ENCODE measurements at places on chromosomes 13 and 19. TPM values are rescaled to one million over a fixed set of nuclear protein-coding genes. Genes with fewer than 3 reads are reported as not detected.

GRCh38 chr19:38852231-38853044 lies 2.7 kb upstream of the HNRNPL start:
- no peaks in the 10 kb centered on the region for H3K27me3 ChIP-seq
- peak overlapping the region; percentile 87 for H3K4me3 ChIP-seq
- peak; percentile 45 for DNase-seq
- H3K4me1 ChIP-seq: peaks cover 26% of the 10 kb centered on the region
- peaks cover 17% of the 10 kb centered on the region for H3K36me3 ChIP-seq
- peak overlapping the region; percentile 90 for H3K27ac ChIP-seq

GRCh38 chr19:2813235-2814160 lies 6.2 kb upstream of the ZNF554 start:
- H3K27me3 ChIP-seq: no peaks in the 10 kb centered on the region
- DNase-seq: no peak
- no peak overlapping the region for H3K4me3 ChIP-seq

GRCh38 chr19:7109678-7110289 lies 40.3 kb downstream of the ZNF557 start:
- no peak overlapping the region for H3K4me3 ChIP-seq
- DNase-seq: no peak
- H3K27ac ChIP-seq: no peak overlapping the region
- H3K4me1 ChIP-seq: no peaks in the 10 kb centered on the region
- no peaks in the 10 kb centered on the region for H3K27me3 ChIP-seq

DNA sequence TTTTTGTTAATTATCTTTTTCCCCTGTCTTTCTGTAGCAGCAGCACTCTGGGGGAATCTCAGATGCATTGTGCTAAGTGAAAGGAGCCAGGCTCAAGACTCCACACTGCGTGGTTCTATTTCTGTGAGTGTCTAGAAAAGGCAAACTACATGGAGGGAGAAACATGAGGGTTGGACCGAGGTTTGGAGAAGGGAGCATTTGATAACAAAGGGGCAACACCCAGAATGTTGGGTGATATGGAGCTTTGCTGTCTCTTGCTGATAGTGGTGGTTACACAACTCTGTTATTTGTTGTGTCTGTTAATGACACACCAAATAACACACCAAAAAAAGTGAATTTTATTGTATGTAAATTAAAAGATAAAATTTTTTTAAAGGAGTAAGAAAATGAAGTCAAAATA lies 107.8 kb downstream of the COL4A2 start:
- DNase-seq: no peak
- peaks cover 7% of the 10 kb centered on the region for H3K4me1 ChIP-seq
- H3K4me3 ChIP-seq: no peak overlapping the region
- no peaks in the 10 kb centered on the region for H3K36me3 ChIP-seq

- DNase-seq: no peak
- no peak overlapping the region for H3K27ac ChIP-seq
- H3K4me3 ChIP-seq: no peak overlapping the region
- peaks cover 3% of the 10 kb centered on the region for H3K36me3 ChIP-seq
These were observed 1.5 kb upstream of the TBXA2R start for GRCh38 chr19:3608079-3608641.

PRKCSH gene
- total RNA-seq: 282 TPM

NEK3 gene
- total RNA-seq: 9.4 TPM

- no peaks in the 10 kb centered on the region for H3K36me3 ChIP-seq
- H3K4me1 ChIP-seq: no peaks in the 10 kb centered on the region
- no peak overlapping the region for H3K27ac ChIP-seq
These were observed 271.4 kb downstream of the NALCN start for GRCh38 chr13:101144808-101145419.

DNA sequence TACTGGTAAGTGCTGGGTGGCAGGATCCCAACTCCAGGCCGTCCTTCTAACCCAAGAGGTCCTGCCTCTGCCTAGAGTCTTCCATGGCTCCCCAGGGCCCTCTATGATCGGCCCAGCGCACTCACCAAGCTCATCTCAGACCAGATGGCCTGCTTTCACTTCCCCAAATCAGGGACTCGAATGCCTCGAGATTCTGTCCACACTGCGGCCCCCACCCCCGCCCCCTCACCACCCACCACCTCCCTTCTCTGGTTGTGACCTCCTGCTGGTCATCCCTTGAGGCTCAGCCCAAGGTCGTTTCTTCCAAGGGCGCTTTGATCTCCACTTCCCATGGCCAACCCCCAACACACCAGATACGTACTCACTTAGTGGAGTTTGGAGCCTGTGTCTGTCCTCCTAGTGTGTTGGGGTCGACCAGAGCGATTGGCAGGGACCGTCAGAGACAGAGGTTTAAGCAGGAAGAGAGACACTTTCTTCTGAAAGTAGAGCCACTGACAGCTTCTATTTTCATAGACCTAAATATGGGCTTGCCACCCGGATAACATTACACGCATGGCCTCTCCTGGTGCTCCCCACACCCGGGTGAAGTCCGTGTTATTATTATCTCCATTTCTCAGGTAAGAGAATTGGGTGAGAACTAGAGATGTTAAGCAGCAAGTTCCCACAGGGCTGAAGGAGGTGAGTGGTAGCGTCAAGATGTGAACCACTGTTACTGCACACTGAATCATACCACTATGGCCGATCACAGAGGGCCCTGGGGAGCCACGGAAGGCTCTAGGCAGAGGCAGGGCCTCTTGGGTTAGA lies at the start of gene FCER2:
TSS of gene FCER2 (minus strand) at position 478 of the 804 bp plus-strand sequence. CDS start 2,371 bp downstream, outside the sequence.
- no peak within 1 kb of the TSS for H3K4me3 ChIP-seq
- DNase-seq: no peak
- H3K36me3 ChIP-seq: no peaks in the 10 kb centered on the region
- peaks cover 24% of the 10 kb centered on the region for H3K27me3 ChIP-seq
- peaks cover 24% of the 10 kb centered on the region for H3K4me1 ChIP-seq
- H3K27ac ChIP-seq: no peak within 1 kb of the TSS

DNA sequence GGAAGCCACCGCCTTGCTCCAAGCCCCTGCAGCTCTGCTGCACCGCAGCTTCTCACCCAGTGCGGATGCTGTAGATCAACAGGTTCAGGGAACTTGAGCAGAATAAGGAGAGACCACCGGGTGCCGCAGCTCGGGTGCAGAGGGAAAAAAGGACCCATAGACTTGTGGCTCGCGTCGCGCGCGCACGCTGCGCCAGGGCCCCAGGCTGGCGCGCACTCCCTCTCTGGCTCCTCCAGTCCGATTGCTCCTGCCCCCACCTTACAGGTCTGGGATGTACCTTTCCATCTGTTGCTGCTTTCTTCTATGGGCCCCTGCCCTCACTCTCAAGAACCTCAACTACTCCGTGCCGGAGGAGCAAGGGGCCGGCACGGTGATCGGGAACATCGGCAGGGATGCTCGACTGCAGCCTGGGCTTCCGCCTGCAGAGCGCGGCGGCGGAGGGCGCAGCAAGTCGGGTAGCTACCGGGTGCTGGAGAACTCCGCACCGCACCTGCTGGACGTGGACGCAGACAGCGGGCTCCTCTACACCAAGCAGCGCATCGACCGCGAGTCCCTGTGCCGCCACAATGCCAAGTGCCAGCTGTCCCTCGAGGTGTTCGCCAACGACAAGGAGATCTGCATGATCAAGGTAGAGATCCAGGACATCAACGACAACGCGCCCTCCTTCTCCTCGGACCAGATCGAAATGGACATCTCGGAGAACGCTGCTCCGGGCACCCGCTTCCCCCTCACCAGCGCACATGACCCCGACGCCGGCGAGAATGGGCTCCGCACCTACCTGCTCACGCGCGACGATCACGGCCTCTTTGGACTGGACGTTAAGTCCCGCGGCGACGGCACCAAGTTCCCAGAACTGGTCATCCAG lies 964 bp downstream of the PCDH17 start:
- H3K27ac ChIP-seq: peak overlapping the region; percentile 46
- peak overlapping the region; percentile 72 for H3K4me3 ChIP-seq
- H3K4me1 ChIP-seq: peaks cover 24% of the 10 kb centered on the region
- no peak for DNase-seq

HCST gene
- 53.9 TPM for total RNA-seq

DNA sequence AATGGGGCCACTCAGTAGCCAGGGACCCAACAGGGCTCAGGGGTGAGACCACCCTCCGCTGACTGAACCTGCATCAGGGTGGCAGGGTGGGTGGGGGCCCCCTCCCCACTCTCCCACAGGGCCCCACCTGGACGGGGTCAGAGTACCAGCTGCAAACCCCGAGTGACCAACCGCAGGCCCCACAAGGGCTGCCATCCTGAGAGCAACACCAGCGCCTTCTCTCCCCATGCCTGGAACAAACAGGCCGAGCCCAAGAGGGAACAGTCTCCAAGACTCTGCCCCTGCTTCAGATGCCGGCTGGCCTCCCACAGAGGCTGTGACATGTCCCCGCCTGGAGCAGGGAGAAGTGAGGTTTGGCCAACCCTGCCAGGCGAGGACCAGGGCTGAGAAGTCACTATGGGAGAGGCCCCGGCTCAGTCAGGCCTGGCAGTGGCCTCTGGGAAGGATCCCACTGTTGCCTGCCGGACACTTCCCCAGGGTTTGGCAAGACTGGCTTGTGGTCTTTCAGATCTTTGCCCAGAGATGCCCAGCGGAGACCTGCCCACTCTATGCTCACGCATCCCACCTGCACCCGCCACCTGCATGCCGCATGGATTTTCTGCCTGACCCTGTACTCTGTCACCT lies 27.2 kb downstream of the MPND start:
- peak overlapping the region; percentile 55 for H3K27ac ChIP-seq
- H3K27me3 ChIP-seq: no peaks in the 10 kb centered on the region
- peaks cover 35% of the 10 kb centered on the region for H3K4me1 ChIP-seq
- H3K36me3 ChIP-seq: peaks cover 11% of the 10 kb centered on the region

- no peak overlapping the region for H3K4me3 ChIP-seq
- H3K4me1 ChIP-seq: peaks cover 22% of the 10 kb centered on the region
- no peak for DNase-seq
- no peak overlapping the region for H3K27ac ChIP-seq
- no peaks in the 10 kb centered on the region for H3K27me3 ChIP-seq
- no peaks in the 10 kb centered on the region for H3K36me3 ChIP-seq
These were observed 2.7 kb upstream of the C3 start for GRCh38 chr19:6723108-6723618.

- no peak overlapping the region for H3K4me3 ChIP-seq
- H3K27ac ChIP-seq: no peak overlapping the region
- DNase-seq: no peak
These were observed 352.9 kb downstream of the FOXO1 start for GRCh38 chr13:40313269-40314200.

SIAH3 gene
- total RNA-seq: 0.07 TPM

DNA sequence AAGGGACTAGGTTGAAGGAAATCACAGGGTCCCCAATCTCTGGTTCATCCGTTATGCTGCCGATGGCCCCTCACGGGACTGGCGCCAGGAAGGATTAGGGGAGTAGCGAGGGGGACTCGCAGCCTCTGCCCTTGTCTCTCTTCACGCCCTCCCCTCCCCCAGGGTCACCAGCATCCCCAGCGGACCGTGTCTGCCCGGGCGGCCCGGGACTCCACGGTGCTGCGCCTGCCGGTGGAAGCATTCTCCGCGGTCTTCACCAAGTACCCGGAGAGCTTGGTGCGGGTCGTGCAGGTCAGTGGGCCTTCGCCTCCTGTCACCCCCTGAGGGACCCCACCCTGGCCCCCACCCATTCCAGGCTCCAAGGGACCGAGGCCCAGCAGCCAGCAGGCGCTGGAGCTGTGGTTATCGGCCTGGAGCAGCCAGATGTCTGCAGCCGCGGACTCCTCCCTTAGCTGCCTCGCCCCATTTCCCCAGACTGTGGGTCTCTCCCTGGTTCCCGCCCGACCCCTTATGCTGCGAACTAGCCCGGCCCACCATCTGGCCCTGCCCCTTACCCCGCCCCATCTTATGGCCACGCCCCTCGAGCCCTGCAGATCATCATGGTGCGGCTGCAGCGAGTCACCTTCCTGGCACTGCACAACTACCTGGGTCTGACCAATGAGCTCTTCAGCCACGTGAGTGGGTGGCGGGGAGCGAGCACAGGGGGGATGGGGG lies 5.4 kb downstream of the PNPLA6 start:
- no peaks in the 10 kb centered on the region for H3K27me3 ChIP-seq
- H3K36me3 ChIP-seq: peaks cover 44% of the 10 kb centered on the region
- no peak overlapping the region for H3K27ac ChIP-seq

GRCh38 chr13:20410726-20411125 lies 114.9 kb downstream of the CRYL1 start:
- peaks cover 6% of the 10 kb centered on the region for H3K36me3 ChIP-seq
- no peak overlapping the region for H3K4me3 ChIP-seq
- H3K4me1 ChIP-seq: peaks cover 27% of the 10 kb centered on the region
- no peaks in the 10 kb centered on the region for H3K27me3 ChIP-seq
- H3K27ac ChIP-seq: no peak overlapping the region

DNA sequence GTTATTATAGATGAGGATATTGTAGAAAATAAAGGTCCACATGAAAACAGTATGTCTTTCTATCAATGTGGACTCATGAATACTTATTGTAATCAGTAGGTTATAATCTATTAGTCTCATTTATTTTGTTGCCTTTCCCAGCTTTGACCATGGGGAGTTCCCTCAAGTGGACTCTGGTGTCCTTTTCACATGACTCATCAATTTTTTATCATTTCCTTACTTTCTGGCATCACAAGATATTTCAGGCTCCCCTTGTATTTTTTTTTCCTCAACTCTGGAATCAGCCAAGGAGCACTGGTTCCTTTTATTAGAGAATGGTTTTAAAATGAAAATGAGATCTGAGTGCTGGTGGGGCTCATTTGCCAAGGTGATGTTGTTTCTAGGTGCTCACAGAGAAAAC lies 63.4 kb upstream of the DIAPH3 start:
- H3K27ac ChIP-seq: no peak overlapping the region
- no peaks in the 10 kb centered on the region for H3K36me3 ChIP-seq
- DNase-seq: no peak
- H3K27me3 ChIP-seq: peaks cover 18% of the 10 kb centered on the region
- H3K4me3 ChIP-seq: no peak overlapping the region
- H3K4me1 ChIP-seq: peaks cover 13% of the 10 kb centered on the region

ETFB gene
- 209 TPM for total RNA-seq

Measured in activated T-helper 2 cell treated with anti-CD3 and anti-CD28 coated beads, Interferon-gamma antibody, Interleukin-2, Interleukin-4, amounts not matched to agents 10 μg/mL and 5 μg/mL and 100 μg/mL, durations not matched to agents 14 hours and 24 hours and 36 hours (primary cell).